Brain pericyte (primary cell): ENCODE measurements at places on chromosomes 1 and 21.
A peak's percentile ranks its signal among the peaks of the same experiment; 100 is the strongest.

- DNase-seq = no peak
These were observed 19.1 kb upstream of the SLC5A9 start for GRCh38 chr1:48203287-48203900.

GRCh38 chr1:183590244-183591191 lies at the start of gene NCF2:
Gene NCF2 (minus strand): TSS chr1:183590459. CDS start chr1:183590329, 130 bp downstream.
- DNase-seq = no peak

DNA sequence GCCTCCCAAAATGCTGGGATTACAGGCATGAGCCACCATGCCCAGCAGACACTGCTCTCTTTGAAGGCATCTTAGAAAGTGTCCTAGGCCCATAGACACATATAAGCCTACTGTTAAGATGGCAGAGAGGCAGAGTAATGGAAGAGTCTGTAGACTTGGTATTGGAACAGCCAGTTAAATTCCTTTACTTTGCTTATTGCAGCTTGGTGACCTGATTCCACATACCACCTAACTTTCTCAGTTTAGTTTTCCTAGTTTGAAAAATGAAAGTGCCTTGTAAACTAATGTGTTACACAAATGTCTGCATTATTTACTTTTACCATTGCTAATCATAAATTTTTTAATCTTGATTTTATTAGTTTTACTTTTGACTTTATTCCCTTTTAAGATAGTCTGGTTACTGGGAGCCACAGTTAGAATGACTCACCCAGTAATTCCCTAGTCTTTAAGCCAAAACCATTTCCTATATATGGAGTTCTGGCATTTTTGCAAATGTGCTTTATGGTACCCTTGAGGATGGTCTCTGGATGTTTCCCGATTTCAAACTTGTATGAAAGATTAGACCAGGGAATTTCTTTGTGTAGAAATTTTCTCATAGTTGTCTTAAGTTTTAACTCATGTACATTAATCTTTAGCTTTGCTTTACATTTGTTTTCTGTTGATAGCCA lies 6.4 kb downstream of the SMAP2 start:
- no peak for DNase-seq

GRCh38 chr21:31371715-31372470 lies 27.8 kb upstream of the TIAM1 start:
- DNase-seq = no peak

DNA sequence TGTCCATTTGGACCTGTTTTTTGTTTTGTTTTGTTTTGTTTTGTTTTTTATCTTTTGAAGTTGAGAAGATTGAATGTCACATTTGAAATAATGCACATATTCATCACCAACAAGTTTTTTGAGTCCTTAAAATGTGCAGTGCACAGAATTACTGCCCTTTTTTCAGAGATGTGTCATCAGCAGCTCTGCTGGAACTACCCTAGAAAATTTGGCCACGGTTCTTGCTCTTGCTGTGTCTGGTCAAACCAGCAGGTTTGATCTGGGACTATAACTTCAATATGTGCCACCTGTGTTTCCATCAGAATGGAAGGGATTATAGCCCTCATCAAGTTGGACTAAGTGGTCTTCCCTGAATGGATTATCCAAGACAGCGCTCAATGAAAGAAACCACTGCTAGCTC lies 24.1 kb upstream of the CNN3 start:
- DNase-seq = no peak

- DNase-seq = peak; percentile 55
These were observed 177.0 kb downstream of the CLIC6 start for GRCh38 chr21:34845521-34846451.

DNA sequence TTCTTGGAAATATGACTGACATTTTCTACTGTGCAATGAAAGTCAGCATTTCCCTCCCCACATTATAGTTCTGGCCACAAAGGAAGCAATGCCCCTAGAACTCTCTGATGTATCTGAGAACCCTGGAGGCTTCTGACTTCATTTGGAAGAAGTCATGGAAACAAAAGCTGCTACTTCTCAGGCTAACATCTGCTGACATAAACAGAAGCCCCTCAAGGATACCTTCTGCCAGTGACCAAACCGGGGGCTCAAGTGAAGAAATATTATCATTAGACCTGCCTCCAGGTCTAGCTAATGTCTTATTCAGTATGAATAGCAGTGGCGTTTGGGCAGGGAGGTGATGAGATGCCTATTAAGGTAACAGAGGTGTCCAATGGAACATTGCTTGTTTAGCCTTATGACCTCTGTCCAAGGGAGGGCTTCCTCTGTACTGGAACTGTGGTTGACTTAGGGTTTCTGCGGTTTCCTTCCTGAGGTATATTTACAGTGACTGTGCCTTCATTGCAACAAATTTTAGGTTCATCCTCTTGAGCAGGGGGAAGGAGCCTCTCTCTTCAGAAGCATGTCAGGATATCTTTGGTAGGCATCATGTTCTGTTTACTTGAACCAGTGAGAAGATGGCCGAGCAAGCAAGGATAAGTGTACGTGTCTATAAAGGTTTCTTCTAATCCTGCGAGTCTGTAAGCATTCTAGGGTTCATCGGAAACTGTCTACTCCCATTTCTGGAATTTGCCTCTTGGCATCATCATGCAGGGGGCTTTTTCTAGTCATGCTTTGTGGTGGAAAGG lies 161.7 kb downstream of the PBX1 start:
- DNase-seq = peak; percentile 53

DNA sequence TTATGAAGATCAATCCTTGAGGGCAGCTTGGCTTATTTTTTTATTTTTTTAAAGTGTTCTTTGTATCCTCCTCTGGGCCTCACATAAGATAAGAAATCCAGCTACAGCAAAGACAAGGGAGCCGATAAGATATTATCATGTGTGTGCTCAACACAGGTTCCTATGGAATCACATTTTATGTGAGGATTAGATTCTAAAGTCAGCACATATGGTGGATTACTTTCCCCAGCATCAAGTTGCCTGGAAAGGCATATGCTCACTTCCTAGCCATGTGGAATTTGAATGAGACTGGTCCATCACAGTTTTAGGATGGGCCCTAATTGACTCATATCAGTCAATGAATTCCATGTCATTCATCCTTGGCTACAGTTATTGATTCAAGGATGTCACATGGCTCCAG lies 456.9 kb upstream of the LRRC7 start:
- no peak for DNase-seq

DNA sequence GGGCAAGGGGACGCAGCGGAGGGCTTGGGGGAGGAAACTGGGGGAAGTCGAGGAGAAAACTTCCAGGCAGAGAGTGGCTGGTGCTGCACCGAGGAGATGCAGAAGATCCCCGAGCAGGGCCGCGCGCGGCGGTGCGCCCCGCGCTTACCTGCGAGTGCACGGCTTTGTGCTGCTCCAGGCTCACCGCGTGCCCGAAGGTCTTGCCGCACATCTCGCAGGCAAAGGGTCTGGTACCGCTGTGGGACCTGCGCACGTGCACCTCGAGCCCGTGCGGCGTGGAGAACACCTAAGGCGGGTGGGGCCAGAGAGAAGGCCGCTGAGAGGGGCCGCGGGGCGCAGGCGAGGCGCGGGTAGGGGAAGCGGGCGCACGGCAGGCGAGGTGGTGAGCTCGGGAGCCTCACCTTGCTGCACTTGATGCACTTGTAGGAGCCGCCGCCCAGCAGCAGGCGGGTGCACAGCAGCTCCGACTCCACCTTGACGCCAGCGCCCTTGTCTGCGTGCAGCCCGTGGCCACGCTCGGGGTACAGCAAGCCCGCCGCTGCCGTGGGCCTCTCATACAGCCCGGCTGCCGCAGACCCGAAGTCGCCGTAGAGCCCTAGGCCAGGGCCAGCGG lies 6.4 kb downstream of the GFI1 start:
- no peak for DNase-seq

DNA sequence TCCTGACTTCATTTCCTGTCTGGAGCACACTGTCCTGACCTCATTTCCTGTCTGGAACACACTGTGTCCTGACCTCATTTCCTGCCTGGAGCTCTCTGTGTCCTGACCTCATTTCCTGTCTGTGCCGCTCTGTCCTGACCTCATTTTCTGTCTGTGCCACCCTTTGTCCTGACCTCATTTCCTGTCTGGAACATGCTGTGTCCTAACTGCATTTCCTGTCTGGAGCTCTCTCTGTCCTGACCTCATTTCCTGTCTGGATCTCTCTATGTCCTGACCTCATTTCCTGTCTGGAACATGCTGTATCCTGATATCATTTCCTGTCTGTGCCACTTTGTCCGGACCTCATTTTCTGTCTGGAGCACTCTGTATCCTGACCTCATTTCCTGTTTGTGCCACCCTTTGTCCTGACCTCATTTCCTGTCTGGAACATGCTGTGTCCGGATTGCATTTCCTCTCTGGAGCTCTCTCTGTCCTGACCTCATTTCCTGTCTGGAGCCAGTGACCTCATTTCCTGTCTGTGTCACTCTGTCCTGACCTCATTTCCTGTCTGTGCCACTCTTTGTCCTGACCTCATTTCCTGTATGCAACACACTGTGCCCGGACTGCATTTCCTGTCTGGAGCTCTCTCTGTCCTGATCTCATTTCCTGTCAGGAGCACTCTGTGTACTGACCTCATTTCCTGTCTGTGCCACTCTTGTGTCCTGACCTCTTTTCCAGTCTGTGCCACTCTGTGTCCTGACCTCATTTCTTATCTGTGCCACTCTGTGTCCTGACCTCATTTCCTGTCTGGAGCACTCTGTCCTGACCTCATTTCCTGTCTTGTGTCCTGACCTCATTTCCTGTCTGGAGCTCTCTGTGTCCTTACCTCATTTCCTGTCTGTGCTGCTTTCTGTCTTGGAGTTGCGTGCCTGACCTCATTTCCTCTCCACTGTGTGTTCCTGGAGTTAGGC lies 27.6 kb downstream of the SKI start:
- DNase-seq = no peak

GRCh38 chr1:167439301-167439988 lies 78.9 kb downstream of the CD247 start:
- no peak for DNase-seq

DNA sequence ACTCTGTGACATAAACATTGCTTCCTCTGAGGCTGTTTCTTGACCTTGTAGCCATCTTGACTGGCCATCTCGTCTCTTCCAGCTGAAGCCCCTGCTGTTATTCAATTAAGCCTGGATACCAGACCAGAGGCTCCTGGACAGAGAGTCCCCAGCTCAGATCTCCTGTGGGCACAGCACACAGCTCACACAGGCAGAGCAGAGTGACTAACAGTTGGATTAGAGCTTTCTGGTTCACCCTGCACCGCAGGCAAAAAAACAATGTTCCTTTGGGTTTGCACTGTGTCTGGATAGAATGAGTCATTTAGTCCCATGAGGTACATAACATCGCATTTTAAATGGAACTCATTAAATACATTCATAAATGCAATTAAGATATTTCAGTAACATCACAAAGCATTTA lies 33.4 kb upstream of the USH2A start:
- DNase-seq = peak; percentile 39

DNA sequence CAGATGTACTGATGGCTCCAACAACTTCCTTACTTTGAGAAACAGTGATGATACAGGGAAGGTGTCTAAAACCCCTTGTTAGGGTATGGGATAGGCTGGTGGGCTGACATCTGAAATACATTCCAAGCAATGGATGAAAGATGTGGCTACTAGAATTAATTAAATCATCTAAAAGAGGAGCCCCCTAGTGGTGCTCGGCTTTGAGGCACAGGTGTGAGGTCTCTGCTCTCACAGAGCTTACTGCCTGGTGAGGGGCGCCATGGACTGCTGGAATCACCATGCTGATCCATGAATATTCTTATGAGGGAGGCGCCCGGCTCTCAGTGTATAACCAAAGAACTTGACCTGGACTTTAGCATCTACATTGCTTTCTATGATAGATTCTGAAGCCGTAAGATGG lies 48.5 kb downstream of the GNG4 start:
- no peak for DNase-seq

DNA sequence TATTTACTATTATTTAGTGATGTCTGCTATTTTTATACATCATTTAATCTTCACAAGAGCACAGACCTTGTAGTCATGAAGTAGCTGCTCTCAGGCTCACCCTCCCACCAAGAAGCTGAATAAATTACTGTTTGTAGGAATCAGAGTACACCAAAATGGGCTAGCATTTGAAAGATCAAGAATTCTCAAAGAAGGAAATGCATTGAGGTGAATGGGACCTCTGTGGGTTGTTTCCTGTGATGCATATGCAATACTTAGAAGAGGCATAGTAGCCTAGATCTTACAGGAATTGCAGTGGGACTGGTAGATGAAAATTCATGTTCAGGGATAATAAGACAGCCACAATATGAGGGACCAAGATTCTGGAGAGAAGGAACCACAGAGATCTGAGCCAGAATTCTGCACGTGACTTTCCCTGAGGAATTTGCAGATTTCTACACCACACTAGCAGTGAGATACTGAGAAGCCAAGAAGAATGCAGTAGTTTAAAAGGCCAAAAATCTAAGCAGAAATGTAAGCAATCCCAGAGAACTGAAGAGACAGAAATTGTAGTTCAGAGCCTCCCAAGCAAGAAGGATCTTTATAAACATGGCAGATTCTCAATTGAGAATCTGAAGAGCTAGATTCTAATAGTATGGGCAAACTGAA lies 307.0 kb downstream of the ST6GALNAC3 start:
- no peak for DNase-seq

DNA sequence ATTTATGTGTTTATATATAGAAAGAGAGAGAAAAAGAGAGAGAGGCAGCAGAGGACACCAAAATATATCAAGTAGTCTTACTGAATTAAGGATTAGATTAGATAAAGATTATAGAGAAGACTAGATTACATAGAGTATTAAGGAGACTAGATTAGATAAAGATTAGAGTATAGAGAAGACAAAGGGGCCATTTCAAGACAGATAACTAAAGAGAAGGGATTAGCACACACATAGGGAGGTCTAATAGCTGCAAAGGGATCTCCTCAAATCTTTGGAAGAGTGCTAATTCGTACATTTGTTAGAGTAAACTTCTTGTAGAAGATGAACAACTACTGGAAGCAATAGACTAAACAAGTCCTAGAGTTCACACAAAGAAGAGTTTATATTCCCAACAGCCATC lies 34.2 kb downstream of the OR6Y1 start:
- no peak for DNase-seq

GRCh38 chr1:13809461-13810159 lies 109.6 kb downstream of the PRDM2 start:
- no peak for DNase-seq

DNA sequence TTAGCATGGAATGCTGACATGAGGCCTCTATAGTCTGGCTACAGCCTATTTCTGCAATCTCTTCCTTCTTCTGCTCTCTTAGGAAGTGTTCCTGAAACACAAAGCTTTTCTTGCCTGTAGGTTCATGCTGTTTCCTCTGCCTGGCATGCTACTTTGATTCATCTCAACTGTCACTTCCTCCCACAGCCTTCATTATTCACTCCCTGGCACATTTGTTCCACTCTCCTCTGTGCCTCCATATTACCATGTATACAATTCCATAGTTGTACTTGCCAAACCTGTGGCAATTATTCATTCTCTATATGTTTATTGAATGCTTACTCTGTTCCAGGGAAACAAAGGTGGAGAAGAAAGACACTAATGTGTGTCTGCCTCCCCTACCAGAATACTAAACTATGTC lies 210.2 kb downstream of the LRRC7 start:
- DNase-seq = no peak

- DNase-seq = no peak
These were observed 13.0 kb downstream of the MRAP start for GRCh38 chr21:32311621-32312020.

DNA sequence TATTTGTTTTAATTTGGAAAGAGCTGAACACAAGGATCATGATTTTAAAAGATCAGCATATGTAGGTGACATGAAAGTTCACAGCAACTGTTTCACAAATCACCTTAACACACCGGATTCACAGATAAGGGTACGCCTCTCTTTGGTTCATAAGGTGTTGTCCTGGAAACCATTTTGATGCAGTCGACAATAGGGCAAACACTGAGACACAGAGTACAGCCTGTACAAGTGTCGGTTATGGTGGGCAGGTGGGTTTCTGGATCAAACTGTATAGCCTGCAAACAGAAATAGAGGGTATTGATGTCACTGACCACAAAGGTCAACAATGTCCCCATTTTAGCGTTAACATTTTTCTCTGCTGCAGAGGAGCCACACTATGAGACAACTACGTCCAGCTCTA lies 357.3 kb downstream of the PTBP2 start:
- DNase-seq = no peak
